ENCODE measurements at places on chromosomes 1 and 21. TPM values are rescaled to one million over a fixed set of nuclear protein-coding genes. Genes with fewer than 3 reads are reported as not detected.

The HSD3B2 gene
- not detected for total RNA-seq

The VWA5B1 gene
- not detected for total RNA-seq

The ADGRL4 gene
- 4.3 TPM for total RNA-seq

The GFI1 gene
- 14.5 TPM for total RNA-seq

The GJA8 gene
- not detected for total RNA-seq

The DDAH1 gene
- 11.2 TPM for total RNA-seq

The PSMB2 gene
- total RNA-seq: 13.2 TPM

The LCE1D gene
- total RNA-seq: not detected

The ZNF593OS gene
- total RNA-seq: not detected

The DCDC2B gene
- not detected for total RNA-seq

The SPRR5 gene
- total RNA-seq: not detected

The TMEM50B gene
- 49.8 TPM for total RNA-seq

Measured in body of pancreas (tissue), 4 donors.